ENCODE measurements at places on chromosomes 11 and 22.

GRCh38 chr22:19291218-19291579 lies 320 bp downstream of the CLTCL1 start:
- no peak for DNase-seq

GRCh38 chr22:25712661-25713400 lies 29.2 kb upstream of the MYO18B start:
- no peak for DNase-seq

GRCh38 chr11:13260201-13260962 lies 17.2 kb upstream of the BMAL1 start:
- DNase-seq = no peak

DNA sequence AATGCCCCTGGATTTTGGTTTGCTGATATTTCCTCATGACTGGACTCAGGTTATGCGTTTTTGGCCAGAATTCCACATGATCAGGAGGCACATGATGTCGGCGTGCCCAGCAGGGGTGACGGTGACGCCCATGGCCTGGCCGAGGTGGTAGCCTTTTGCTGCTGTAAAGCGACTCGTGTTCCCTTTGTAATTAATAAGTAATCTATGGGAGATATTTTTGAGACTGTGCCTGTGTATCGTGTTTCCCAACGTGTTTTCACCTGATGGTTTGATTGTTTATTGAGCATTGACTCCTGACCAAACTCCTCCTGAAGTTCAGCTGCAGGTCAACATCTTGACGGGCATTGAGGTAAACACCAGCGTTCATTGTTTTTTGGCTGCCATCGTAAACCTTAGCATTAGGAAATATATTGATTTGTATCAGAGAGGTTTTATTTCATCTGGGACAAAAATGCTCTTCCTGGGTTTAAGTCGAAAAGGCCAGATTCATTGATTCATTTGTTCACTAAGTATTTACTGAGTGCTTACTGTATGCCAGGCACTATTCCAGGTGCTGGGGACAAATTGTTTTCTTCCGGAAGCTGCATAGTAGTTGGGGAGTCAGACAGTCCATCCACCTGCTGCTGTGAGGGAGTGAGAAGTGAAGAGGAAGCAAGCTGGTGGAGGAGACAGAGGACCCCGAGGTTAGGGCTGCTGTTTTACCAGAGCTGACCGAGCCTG lies 23.6 kb downstream of the DCPS start:
- DNase-seq = no peak
